ENCODE measurements at places on chromosomes 6 and 20. TPM values are rescaled to one million over a fixed set of nuclear protein-coding genes. Genes with fewer than 3 reads are reported as not detected.

DNA sequence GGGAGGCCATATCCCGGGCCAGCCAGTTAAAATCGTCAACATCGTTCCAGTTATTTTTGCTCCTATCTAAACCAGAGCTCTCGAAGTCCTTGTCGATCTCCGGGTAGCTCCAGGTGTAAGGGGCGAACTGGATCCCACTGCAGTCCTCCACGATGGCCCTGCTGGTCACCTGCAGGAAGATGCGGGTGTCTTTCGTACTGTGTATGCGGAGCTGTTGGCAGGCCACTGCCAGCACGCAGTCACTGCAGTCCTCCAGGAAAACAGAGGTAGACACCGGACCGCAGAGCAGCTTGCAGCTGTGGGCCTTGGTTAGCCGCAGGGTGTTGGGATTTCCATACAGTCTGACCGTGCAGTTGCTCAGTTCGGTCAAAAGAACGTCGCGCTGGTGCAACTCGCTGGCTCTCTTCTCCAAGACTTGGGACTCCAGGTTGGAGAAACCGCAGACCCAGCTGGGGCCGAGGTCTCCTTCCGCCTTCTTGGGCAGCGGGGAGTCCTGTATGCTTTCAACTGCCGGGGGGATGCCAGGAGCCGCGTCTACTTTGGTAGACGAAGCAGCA is 742 bp downstream of the TBCC start:
- peak; percentile 83 for DNase-seq

GRCh38 chr6:124961777-124962638 is at the start of gene RNF217:
Gene RNF217 (plus strand): TSS chr6:124962437. CDS start chr6:124962545, 108 bp downstream.
- DNase-seq, result peak; percentile 67

GRCh38 chr20:4637081-4637797 is 84.5 kb upstream of the PRND start:
- no peak for DNase-seq

DNA sequence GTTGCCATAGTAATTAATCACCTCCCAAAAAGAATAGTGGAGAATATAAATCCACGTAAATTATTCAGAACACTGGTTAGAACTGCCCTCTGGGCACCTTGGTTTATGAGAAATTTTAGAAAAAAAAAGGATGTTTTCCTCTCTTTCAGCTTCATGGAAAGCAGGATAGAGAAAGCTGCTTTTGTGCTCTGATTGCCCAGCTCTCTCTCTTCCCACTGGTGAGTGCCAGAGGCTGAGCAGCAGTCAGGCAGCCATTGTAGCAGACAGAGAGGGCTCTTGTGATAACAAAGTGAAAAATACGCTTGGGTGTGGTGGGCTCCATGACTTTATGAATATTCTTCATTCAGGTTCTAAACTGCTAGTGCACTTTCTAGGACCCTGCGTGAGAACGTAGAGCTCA is 26.4 kb downstream of the SLC35F1 start:
- no peak for DNase-seq

DNA sequence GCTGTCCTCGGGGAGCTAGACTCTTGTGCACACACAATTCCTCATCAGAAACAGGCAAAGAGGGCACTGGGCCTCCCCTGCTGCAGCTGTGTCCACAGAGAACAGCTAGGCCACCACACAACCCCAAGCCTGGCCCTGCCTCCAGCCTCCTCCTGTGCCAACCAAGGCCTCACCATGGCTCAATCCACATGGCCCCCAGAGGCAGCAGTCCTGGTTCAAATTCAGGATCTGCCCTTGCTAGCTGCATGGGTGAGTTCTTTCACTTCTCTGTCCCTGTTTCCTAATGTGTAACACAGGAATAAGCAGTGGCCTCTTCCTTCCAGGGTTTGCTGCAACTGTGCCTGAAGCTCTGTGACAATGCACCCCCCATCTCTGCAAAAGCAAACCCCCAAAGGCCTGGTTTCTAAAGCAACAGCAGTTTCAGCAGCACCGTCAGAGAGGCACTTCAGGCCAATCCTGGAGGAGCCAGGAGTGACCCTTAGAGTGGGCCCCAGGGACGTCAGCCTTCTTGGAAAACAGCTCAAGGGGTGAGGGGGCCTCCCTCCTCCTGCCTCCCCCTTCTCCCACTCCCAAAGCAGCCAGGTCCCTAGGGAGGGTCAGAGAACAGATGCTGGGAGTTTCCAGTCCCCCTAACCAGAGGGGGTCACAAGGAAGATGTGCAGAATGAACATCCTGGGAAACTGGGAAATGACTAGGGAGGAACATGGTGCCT is 2.2 kb downstream of the ADISSP start:
- no peak for DNase-seq

DNA sequence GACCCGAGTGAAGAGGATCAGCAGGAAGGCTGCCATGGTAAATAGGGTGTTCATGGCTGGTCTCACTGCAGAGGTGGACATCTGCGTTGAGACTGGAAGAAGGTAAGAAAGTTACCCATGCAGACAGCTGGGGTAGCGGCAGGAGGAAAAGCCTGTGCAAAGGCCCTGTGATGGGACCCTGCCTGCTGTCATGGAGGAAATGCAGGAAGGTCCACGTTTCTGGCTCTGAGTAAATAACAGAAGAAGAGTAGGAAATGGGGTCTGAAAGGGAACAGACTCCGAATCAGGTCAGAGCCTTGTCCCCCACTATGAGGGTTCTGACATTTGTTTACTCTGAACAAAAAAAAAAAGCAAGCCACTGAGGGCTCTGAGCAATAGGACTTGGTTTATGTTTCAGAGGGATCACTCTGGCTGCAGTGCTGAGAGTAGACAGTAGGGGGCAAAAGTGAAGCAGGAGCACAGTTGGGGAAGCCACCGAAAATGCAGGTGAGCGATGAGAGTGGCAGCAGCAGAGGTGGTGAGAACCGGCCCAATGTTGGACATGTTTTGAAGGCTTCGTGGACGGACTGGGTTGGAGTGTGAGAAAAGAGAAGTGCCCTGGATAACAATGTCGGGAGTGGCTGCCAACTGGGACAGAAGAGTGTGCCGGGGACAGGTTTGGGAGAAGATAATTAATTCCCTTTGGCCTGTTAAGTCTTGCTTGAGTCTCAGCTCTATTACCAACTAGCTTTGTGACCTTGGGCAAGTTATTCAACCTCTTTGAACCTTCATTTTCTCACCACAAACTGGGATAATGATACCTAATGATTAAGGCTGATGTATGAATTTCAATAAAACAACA is 57.9 kb upstream of the MAP7 start:
- peak; percentile 94 for DNase-seq

GRCh38 chr6:157996918-157997702 is 15.4 kb downstream of the SYNJ2 start:
- no peak for DNase-seq

GRCh38 chr20:43507150-43508080 is at the start of gene L3MBTL1:
Gene L3MBTL1 (plus strand): TSS chr20:43507697. CDS start chr20:43513504, 5,807 bp downstream.
- peak; percentile 66 for DNase-seq

Gene SIRPA
- total RNA-seq, result not detected

Gene RAB32
- total RNA-seq, result 0.89 TPM

- peak; percentile 87 for DNase-seq
Measured at GRCh38 chr6:40328386-40328985, 258.7 kb downstream of the LRFN2 start.

DNA sequence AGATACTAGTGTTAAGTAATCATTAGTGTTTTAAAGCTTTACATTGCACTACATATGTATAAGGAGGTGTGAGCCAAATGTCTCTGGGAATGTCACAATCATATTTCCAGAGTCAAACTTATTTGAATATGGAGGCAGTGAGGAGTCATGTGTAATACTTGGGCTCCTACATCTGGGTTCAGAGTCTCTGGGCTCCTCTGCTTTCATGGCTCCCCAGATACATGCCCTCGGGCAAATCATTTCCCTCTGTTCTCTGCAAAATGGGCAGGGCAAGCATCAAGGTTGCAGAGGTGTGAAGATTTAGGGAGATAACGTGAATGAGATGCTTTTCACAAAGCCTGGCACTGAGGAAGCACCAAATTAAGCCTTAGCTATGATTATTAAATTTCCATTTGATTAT is 138.3 kb upstream of the SGK1 start:
- DNase-seq, result no peak

DNA sequence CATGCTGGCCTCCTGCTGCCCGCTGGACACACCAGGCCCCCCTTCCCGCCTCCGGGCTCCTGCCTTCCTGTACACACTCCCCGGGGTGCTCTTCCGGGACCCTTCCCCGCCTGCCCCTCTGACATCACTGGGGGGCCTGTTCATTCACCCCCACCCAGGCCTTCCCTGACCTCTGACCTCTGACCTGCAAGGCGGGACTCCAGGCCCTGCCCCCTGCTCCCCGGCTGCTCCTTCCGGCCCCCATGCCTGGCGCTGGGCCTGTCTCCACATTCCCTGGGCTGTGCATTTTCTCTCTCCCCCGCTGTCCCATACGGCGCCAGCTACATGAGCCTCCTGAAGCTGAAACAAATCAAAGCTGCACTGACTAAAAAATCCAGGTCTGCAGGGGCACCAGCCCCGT is 71.6 kb upstream of the GATA5 start:
- DNase-seq, result no peak

Gene FOXQ1
- total RNA-seq, result not detected

Gene CLIC1
- 385 TPM for total RNA-seq

Gene OR12D3
- total RNA-seq, result not detected
